ENCODE measurements at places on chromosomes 5 and 9. TPM values are rescaled to one million over a fixed set of nuclear protein-coding genes. Genes with fewer than 3 reads are reported as not detected.

DNA sequence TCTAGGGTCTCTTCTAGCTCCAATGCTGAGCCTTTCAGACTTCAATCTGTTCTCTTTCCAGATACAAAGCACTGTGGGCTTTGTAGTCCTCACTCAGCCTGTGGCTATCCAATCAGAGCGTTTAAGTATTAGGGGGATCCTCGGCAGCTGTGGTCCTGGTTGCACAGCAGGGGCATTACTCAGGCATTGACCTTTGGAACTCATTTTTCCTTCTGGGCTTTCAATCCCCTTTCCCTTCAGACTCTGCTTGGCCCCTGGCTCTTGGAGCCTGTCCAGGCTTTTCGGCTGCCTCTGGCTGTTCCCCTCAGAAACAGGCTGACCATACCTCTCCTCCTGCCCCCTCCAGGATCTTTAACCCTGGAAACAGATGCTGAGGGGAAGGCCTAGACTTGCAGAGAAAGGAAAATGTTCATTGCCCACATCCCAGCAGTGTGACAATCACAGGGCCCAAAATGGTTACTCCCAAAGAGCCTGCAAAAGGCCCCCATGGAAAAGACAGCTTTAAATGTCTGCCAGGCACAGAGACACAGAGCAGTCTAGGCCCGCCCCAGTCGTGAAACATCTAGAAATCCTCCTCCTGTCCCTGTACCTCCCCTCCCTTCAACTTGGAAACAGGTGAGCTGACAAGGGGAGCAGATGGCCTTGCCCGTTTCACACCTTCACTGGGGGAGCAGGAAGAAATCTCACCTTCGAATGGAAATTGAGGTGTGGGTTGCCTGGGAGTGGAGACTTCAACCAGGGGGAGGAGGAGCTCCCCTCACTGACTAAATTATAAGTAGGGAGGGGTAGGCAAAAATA is 13.7 kb downstream of the C1QTNF2 start:
- peak; percentile 40 for DNase-seq

GRCh38 chr5:32312595-32313332 is at the start of gene MTMR12:
Gene MTMR12 (minus strand): TSS chr5:32312939. CDS start chr5:32312838, 101 bp downstream.
- peak; percentile 100 for DNase-seq

- peak; percentile 60 for DNase-seq
Observed at GRCh38 chr9:76302947-76303550, 91.2 kb downstream of the RFK start.

GRCh38 chr5:73387601-73388305 is 60.8 kb downstream of the FOXD1 start:
- DNase-seq: no peak

DNA sequence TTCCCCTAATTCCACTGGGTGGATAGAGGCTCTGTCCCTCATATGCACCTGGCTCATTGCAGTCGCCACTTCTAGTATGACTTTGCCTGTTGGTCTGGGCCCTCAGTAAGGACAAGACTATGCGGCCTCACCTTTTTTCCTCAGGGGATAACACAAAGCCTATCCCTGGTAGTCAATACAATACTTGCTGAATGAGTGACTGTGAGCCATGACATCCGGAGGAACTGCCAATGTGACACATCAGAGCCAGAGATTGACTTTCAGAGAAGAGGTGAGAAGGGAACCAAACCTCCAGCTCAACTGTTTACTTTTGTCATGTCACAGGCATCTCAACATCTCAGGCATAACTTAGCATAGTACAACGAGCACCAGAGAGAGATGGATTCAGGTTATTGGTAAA is 371.3 kb downstream of the DMRT2 start:
- no peak for DNase-seq

GRCh38 chr5:170287532-170287931 is 10.0 kb downstream of the LCP2 start:
- DNase-seq: no peak

- peak; percentile 15 for DNase-seq
Observed at GRCh38 chr9:129501771-129502319, 119.1 kb downstream of the C9orf50 start.

The FBXL7 gene
- total RNA-seq: 7.9 TPM

The TEX48 gene
- total RNA-seq: not detected

The DRD1 gene
- 2.4 TPM for total RNA-seq

Measured in umbilical cord (tissue), 2 donors.